ENCODE measurements at places on chromosomes 6 and 20.

- no peak for DNase-seq
These were observed 161.6 kb upstream of the EXOC2 start for GRCh38 chr6:854406-855118.

DNA sequence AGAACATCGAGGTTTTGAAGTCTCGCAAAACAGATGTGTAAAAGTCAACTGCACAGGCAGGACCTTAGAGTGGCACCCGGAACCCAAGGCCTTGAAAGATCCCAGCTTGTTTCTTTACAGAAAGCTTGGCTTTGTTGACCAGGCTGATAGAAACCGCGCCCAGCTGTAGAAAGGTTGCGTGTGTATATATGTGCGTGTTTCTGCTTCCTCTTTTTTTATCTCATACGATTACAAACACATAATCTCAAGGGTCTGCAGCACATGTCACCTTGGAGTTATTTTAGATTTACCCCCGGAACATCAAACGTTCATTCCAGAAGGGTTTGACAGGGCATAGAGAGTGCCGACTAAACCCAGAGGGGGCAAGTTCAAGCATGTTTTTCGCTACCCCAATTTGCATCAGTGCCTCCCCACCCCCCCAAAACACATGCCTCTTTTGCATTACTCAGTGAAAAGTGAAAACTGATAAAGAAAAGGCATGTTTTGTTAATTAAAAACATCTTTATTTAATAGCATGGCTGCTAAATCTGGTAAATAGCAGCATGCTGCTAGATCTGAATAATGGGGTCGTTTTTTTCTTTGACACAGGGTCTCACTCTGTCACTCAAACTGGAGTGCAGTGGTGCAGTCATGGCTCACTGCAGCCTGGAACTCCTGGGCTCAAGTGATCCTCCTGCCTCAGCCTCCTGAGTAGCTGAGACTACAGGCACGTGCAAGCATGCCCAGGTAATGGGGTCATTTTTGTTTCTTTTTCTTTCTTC is 33.2 kb upstream of the NCOA3 start:
- no peak for DNase-seq

GRCh38 chr20:3158968-3159431 is 665 bp downstream of the FASTKD5 start:
- DNase-seq = no peak

DNA sequence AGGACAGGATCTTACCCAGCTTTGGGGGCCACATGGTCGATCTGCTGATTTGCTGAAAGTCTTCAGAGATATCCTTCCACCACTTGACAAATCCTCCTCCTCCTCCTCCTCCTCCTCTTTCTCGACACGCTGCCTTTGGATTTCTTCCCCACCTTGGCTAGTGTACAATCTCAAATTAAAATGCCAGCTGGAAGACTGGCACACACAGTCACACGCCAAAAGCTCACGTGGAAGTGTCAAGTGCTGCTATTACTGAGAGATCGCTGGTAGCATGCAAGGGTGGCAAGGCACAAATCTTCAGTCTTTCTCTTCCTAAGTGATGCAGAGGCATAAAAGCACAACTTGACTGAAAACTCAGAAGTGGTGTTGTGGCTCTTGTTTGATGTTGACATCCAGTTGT is 35.3 kb downstream of the GPR6 start:
- no peak for DNase-seq

DNA sequence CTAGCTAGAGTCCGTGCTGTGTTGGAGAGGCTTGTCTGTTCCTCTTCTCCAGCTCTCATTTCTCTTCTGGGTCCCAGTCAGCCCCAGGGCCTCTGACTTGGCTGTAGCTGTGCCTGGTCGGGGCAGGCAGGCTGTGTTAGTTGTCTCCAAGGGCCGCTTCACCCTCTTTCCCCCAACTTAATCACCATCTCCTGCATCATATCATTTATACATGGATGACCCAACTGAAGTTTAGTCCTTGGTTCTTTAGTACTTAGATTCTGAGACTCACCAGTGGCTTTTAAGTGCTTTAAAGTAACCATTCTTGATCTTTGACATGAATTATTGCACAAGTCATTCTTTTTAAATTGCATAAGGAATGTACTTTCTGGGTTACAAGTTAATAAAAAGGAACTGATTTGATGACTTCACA is 127.3 kb downstream of the RTN4IP1 start:
- DNase-seq = no peak

DNA sequence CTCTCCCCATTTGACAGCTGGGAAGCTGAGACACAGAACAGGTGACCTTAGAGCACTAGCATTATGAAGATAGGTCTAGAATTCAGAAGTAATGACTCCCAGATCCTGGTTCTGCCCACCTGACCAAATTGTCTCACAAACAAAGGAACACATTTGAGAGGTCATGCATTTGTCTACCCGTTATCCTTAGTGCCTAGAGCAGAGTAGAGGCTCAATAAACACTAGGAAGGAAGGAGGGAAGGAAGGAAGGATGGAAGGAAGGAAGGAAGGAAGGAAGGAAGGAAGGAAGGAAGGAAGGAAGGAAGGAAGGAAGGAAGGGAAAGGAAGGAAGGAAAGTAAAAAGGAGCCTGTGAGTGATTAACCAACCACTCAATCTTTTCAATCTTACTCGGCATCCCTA is 63.3 kb downstream of the SNAP25 start:
- no peak for DNase-seq

GRCh38 chr20:1706079-1706478 is 48.5 kb upstream of the SIRPG start:
- DNase-seq = no peak

DNA sequence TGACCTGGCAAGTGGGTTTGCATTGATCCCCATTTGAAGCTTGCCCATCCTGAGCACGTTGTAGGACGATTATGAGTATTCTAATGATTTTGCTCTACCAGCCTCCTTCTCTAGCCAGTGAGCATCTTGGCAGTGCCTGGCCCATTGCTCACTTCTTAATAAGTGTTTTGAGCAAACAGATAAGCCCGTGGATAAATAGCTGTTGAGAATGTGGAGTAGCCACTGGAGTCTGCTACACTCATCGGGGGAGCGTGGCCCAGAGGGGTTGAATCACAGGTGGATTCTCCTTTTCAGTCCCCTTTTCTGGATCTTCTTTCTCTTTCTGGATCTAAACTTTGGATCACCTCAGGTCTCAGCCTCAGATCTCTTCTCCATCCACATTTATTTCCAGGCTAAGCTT is 15.9 kb upstream of the EDN3 start:
- DNase-seq = no peak

- peak; percentile 15 for DNase-seq
These were observed 23.1 kb downstream of the ENPP3 start for GRCh38 chr6:131660195-131660594.

DNA sequence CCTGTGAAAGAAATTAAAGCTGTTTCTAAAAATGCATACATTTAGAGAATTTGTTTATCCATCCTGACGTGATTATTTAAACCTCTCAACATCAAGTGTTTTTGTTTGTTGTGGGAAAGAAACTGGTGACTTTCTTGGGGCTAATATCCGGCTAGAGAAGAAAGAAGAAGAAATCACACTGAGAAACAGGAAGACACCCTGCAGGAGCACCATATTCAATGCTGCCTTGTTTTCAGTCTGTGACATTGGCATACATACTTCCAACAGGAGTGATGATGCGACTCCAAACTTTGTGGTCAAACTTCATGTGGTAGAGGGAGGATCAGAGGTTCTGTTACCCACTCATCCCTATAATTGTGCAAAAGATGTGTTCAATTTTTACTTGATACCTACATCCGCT is 997.6 kb upstream of the CITED2 start:
- DNase-seq = no peak

- DNase-seq = no peak
These were observed 49.2 kb downstream of the PPP1R16B start for GRCh38 chr20:38854654-38855066.

DNA sequence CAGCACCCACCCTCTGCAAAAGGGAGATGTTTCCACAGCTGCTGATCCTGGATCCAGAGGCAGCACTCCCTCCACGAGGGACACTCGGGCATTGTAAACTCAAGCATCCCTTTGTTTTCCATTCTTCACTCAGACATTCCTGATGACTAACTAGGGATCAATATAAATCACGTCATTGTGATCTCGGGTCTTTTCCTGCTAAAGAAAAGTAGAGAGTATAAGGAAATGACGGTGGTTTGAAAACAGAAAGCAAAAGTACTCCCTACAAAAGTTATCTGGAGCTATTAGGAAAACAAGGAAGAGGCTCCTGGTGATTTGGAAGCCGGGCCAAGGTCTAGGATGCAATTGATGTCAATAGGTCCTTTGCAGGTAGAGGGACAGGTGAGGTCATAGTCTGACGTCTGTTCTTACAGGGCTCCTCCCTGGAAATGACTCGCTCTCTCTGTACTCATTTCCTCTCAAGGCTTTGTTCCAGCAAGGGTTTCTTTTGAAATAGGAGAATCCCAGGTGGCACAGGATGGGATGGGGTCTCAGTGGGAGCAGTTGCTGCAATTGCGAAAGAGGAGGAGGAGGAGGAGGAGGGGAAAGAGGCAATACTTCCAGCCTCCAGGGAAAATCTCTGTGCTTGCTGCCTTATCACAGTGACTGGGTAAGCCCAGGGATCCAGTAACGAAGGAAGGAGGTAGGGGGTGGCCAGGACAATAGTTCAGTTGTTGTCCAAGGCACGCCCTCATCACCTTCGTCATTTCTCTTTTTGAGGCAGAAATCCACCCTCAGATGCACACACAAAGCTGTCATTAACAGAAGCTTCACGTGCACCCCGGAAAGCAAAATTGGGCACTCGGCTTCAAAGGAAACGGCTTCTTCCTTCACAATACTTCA is 222.8 kb downstream of the LY86 start:
- DNase-seq = peak; percentile 42

DNA sequence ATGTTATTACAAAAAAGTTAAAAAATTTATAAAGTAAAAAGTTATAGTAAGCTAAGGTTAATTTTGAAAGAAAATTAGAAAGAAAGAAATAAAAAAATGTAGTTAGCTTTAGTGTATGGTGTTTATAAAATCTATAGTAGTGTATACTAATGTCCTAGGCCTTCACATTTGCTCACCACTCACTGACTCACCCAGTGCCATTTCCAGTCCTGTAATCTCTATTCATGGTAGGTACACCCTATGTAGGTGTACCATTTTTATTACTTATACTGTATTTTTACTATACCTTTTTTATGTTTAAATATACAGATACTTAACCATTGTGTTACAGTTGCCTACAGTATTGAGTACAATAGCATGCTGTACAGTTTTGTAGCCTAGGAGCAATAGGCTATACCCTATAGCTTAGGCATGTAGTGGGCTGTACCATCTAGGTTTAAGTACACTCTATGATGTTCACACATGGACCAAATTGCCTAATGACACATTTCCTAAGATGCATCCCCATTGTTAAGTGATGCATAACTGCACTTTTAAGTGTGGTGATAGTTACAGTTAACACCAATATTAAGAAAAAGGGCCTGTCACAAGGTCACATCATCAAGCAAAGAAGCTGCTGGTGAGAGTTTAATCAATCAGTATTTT is 8.0 kb downstream of the CD2AP start:
- no peak for DNase-seq

DNA sequence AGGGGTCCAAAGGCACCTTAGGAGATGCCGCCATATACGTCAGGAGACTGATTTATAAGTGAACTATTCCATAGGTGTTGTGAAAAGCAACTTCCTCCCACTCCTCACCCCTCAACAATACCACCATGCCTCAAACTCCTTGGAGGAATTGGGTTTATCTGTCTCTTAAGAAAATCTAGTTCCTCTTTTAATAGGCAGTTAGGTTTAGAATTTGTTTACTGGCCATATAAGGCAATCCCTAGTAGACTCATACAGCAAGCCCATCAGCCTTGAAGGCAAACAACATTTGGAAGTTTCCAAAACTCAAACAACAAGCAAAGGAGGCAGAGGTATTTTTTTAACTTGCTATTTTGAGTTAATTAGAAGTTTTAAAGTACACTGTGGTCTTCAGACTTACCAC is 66.1 kb downstream of the PRND start:
- DNase-seq = no peak

DNA sequence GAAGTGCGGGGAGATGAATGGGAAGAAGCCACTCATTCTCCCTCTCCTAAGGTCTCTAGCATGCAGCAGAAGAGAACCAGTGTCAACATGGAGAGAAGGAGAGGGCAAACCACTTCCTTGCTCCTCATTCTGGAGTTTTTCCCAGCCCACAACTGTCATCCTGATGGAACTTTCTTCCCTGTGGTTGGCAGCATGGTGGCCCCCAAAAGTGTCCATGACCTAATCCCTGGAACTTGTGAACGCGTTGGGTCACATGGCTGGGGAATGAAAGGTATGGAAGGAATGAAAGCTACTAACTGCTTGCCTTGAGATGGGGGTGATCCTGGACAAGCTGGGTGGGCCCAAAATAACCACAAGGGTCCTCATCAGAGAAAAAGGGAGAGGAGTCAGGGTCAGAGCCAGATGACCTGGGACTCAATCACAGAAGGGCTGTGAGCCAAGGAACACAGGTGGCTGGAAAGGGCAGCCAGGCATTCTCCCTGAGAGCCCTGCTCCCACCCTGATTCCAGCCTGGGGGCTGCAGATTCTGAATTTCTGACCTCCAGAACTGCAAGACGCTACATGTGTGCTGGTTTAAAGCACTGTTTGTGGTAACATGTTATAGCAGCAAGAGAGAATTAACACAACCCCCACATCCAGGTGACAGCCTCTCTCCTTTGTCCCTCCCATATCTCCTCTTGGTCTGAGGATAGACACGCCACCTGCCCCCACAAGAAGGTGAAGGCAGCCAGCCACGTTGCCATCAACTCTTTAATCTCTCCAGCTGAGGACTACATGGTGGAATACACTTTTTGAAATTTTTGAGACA is 63.2 kb downstream of the PYGB start:
- peak; percentile 65 for DNase-seq

DNA sequence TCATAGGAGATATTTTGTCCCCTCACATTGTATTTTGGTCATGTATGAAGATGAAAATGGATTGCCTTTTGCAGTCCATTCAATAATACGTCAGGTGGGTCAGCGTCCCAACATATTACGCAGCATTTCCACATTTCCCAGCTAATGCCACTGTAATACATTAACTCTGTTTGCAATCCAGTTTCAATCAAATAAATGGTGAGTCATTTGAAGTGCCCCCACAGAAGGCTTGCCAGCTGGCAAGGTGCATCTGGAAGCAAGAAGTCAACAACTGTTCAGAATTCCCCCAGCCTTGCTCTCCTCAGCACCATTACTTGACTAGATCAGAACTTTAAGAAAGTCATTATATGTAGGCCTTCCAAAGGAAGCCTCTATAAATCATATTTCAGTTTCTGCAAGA is 50.4 kb downstream of the PHACTR1 start:
- DNase-seq = no peak

GRCh38 chr20:15446373-15446772 is 1109.0 kb upstream of the FLRT3 start:
- DNase-seq = peak; percentile 4
